ENCODE measurements at places on chromosomes 1 and 21.
A peak's percentile ranks its signal among the peaks of the same experiment; 100 is the strongest.

GRCh38 chr1:3494321-3495308 lies 40.1 kb downstream of the ARHGEF16 start:
- no peak for DNase-seq

DNA sequence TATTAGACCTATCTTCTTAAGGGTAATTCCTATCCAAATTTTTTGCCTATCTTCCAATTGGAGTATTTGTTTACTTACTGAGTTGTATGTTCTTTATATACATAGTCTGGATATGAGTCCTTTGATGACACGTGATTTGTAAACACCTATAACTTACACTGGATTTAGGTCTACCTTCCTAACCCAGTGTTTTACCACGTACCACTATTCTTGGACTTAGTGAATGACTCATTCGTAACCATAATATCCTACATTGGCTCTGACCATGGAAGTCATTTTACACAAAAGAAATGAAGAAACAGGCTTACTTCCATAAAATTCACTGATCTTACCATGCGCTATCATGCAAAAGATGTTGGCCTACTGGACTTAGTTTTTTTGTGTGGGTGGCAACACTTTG lies 23.9 kb upstream of the ZZZ3 start:
- DNase-seq, result no peak

GRCh38 chr1:41434748-41435449 lies 49.6 kb downstream of the EDN2 start:
- DNase-seq, result no peak

DNA sequence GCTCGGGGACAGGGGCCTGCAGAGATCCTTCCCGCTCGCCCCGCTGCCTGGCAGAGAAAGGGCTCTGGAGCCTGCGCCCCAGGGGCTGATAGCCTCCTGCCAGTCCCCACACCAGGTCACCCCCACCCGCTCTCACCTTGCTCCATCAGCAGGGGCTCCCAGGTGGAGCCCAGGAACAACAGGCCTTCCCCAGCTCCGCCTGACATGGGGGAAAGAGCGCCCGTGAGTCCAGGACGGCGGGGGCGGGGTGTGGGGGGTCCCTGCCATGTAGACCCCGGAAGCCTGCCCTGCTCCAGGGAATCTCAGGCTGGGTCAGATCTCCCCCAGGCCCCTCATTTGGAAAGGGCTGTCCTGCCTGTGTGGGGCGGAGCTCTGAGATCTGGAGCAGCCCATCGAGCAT lies 166.5 kb downstream of the PRDM16 start:
- no peak for DNase-seq

DNA sequence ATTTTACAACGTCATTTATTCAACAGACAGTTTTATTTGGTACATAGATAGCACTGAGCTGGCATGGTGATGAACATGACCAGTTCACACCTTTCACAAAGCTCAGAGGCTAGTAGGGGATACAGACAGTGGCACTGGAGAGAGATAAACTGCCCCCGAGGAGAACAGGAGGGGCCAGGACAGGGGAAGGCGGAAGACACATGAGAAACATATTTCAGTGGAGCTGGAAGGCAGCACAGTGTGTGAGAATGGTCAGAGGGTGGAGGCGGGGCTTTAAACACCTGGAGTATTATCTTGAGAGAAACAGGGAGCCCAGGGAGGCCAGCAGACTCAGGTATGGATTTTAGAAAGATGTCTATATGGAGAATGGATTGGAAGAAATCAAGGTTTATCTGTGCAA lies 49.5 kb downstream of the CHML start:
- no peak for DNase-seq

DNA sequence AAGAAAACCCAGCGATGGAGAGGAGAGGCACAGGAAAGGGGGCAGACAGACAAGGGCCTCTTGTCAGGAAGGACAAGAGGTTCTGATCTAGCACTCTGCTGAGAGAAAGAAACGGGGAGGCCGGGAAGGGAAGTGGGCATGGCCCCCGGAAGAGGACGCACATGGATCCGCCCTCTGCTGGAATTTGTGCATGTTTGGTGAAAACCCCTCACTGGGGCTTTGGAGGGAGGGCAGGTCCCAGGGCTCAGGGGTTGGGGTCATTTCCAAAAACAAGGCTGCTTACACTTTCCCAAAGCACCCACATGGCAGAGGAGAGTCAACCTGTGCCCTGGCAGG lies 32.4 kb upstream of the ECE1 start:
- no peak for DNase-seq

DNA sequence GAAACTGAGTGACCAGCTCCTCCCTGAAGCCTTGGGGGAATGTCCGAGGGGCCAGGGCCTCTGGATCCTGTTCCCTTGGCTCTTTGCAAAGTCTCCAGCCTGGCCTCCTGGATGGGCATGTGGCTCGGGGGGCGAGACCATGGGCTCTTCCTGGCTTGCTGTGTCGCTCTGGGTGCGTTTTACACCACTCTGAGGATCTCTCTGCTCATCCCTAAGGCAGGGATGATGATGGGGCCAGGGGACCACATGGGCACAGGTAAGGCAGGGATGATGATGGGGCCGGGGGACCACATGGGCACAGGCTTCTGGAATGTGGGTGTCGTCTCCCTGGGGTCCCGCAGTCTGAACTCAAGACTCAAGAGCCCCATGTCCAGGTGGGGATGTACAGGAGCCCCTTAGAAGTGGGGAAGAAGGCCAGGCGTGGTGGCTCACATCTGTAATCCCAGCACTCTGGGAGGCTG lies 17.7 kb downstream of the TP73 start:
- no peak for DNase-seq

DNA sequence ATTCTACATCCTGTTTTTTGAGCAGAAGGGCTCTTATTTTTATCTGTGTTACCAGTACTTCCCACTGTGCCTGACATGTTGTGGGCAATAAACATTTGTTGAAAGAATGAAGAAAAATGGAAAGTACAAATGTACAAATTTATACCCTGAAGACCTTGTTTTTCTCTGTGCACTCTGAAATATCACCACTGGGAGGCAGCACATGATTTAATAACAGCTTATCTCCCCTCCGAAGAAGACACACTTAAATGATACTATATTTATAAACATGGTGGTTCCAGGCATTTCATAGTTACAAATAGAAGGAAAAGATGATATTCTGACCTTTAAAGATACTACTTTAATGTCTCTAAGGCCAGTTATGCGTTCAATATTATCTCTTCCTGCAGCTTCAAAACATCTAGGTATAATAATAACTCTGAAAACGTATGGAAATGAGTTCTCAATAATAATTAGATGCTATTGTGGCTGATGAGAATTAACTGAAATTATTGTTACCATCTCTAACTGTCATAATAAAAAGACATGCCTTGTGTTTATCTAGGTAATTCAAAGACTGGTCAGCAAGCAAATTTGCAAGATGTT lies 12.8 kb downstream of the DYNLT5 start:
- DNase-seq, result no peak

- no peak for DNase-seq
Observed at GRCh38 chr1:178682429-178682828, 42.6 kb upstream of the RALGPS2 start.

GRCh38 chr1:162541619-162542141 lies 19.8 kb upstream of the UAP1 start:
- peak; percentile 65 for DNase-seq
